ENCODE measurements at places on chromosomes 11 and 22. TPM values are rescaled to one million over a fixed set of nuclear protein-coding genes. Genes with fewer than 3 reads are reported as not detected.

GRCh38 chr22:37239336-37240239 lies 4.5 kb downstream of the RAC2 start:
- no peak for ATAC-seq

DNA sequence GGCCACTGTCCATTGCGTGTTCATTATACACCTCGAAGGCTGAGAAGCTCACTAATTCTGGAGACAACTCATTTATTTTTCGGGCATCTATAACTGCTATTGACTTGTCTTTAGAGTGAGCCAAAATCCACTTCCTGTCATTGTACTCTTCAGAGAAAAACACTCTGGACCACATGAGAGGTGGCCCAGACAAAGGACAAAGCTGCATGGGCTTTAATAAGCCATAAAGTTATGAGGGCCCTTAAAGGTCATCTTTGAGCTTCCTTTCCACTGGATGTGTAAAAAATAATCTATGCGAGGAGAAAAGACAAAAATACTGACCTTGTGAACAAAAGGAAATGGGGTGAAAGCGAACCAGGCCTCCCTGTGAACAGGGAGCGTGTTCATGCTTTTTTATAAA lies 63.5 kb upstream of the ZC3H12C start:
- no peak for ATAC-seq

Gene WT1
- 0.04 TPM for total RNA-seq

GRCh38 chr11:95793116-95793515 lies 2.8 kb downstream of the CEP57 start:
- no peak for ATAC-seq

Gene MFNG
- 3.9 TPM for total RNA-seq

DNA sequence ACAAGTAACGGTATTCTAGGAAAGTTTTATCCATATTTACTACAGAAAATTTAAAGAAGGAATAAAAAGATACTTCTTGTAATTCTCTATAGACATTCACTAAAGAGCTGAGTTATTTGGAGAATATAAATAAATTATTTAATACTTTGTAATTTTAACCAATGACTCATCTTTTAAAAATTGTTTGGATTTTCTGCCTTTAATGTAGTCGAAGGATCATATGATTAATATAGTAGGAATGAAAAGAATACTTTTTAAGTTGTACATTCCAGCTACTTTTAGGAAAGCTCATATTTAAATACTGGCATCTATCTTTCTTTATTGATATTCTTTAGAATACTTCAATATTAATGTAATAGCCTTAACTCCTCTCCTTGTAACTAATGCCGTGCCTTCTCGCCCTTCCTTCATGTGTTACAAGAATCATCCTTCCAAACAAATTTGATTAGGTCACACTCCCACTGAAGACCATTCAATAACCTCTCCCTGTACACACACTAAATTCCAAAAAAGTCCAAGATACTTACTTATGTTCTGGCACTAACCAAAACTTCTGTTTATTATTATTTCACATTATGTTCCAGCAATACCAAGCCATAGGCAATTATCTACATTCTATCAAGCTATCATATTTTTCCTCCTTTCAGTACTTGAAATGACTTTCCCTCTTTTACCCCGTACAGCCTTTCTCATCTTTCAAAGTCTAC lies 501.9 kb downstream of the CNTN5 start:
- ATAC-seq, result no peak

DNA sequence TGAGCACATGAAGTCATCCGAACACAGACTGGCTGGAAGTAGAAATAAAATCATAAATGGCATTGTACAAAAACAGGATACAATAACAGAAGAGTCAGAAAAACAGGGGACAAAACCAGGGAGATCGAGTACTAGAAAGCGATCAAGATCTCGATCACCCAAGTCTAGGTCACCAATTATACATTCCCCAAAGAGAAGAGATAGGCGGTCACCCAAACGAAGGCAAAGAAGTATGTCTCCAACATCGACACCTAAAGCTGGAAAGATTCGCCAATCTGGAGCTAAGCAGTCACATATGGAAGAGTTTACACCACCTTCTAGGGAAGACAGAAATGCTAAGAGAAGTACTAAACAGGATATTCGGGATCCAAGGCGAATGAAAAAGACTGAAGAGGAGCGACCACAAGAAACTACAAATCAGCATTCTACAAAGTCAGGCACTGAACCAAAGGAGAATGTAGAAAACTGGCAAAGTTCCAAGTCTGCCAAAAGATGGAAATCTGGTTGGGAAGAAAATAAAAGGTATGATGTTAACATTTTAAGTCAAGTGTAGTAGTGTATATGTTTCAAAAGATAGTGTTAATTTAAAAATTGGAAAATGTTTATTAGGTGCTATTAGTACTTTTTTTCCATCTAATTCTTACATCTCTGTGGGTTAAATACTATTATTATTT lies 9.4 kb downstream of the PCF11 start:
- ATAC-seq, result no peak

DNA sequence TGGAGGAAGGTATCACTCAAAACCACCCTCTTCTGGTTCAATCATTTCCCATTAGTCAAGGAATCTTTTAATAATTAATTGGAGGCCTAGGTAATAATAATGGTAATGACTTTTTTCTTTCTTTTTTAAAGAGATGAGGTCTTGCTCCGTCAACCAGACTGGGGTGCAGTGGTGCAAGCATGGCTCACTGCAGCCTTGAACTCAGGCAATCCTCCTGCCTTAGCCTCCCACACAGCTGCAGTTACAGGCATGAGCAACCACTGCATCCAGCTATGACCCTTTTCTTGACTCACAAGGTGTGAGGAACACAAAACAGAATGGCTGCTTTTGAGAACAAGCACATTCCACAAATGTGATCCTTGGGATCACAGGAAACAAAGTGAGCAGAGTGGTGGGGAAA lies 3.6 kb downstream of the POLDIP3 start:
- no peak for ATAC-seq

DNA sequence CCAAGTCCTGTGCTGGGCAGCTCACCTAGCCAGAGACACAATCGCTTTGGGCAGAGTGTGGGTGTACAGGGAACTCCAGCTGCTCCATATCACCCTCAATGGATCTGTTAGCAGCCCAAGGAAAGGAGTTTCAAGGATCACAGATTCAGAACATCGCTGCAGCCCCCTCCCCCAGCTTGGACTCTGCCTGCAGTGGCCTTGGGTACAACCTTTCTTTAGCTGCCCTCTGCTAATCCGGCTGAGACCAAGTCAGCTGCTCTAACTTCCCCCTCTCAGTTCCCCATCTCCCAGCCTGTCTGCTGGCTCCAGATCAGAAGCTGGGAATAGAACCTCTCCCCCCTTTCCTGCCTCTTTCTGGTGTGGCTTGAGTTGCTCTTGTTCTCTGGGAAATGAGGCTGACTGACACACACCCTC lies 1.3 kb downstream of the TMEM86A start:
- no peak for ATAC-seq

DNA sequence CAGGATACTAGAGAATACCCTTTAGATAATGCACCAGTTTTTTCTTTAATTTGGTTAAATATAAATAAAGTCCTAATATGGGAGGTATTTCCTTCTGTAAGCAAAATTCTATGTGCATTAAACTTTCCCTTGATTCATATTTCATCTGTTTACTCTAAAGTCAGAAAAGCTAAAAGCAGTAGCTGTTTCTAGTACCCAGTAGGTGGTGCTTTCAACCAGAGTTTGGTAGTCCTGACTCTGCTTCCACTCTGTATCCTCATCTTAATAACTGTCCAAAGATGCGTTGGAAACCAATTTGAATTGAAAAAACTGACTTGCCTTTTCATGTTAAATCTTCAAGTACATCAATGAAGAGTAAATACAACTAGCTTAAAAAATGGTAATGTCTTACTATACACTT lies 1065.2 kb downstream of the JRKL start:
- ATAC-seq, result no peak

DNA sequence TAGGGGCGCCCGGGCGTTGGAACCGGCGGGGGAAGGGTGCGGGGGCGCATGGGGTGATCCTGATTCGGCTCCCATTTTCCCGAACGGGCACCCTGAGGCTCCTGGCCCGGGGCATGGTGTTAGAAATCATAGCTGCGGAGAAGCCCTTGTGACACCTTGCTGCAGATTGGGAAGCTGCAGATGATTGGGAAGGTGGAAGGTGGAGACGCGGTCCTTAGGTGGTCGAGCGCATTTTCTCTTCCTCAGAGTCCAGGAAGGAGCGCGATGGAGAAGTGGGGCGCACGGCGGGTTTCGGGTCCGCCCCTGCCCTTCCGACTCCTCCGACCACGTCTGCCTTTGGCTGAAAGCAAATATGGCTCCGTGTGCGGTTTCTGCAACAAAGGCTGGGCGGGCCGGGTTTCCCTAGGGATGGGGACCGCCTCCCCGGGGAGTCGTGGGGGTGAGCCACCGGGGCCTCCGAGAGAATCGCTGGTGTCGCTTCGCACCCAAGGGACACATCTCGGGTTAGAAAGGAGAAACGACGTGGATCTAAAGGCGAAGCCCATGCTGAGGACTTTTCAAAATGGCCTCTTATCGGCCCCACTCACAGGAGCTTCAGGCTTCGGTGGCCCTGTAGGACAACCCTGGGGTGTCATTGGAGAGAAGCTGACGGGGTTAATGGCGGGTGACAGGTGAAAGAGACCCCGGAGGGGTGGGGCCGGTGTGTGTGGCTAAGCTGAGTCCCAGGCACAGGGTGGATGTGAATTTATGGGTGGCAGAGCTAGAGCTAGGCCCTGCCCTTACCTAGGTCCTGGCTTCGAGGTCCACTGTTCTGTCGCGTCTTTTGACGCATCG lies 707 bp upstream of the FTH1 start:
- ATAC-seq, result peak; percentile 4

DNA sequence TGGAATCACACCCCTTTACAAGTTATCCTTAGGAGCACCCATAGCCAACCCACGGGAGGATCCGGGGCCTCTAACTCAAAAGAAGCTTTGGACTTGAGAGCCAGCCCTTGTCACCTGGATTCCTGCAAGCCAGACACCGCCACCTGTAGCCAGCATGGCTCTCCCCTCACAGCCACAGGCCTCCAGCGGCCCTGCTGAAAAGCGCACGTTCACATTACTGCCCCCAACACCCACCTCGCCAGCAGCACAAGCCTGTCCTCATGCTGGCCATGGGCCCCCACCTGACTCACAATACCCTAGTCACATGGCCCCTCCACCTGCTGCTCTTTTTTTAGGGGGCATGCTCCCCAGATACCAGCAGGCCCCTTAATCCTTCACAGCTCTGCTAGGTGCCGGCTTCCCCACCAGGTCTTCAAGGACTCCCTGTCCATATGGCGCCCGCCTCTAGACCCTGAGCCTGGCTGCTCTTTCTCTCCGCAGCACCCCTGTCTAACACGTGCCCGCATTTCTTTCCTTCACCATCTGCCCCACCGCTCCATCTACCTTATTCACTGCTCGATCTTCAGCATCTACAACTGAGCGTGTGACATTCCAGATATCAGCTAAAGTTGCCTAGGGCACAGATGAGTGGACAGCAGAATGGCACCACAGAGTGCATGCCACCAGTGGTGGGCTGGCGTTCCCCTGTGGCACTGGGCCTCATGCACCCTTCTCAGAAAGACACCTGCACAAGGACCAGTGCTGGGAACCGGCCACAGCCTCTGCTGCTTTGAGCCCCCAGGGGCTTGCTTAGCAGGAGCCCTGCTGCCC lies 6.6 kb downstream of the CARS1 start:
- ATAC-seq, result no peak

Gene C22orf42
- total RNA-seq, result 1.8 TPM

- ATAC-seq, result peak; percentile 63
Observed at GRCh38 chr22:28799606-28800307, 612 bp downstream of the XBP1 start.

Gene PTPRJ
- 10.3 TPM for total RNA-seq

GRCh38 chr11:112627588-112628045 lies 333.6 kb upstream of the NCAM1 start:
- ATAC-seq, result no peak

Gene PGA4
- 0.22 TPM for total RNA-seq

- ATAC-seq, result no peak
Observed at GRCh38 chr11:127013550-127013949, 13.0 kb upstream of the KIRREL3 start.

- no peak for ATAC-seq
Observed at GRCh38 chr11:38456371-38456770, 1858.3 kb upstream of the RAG2 start.

DNA sequence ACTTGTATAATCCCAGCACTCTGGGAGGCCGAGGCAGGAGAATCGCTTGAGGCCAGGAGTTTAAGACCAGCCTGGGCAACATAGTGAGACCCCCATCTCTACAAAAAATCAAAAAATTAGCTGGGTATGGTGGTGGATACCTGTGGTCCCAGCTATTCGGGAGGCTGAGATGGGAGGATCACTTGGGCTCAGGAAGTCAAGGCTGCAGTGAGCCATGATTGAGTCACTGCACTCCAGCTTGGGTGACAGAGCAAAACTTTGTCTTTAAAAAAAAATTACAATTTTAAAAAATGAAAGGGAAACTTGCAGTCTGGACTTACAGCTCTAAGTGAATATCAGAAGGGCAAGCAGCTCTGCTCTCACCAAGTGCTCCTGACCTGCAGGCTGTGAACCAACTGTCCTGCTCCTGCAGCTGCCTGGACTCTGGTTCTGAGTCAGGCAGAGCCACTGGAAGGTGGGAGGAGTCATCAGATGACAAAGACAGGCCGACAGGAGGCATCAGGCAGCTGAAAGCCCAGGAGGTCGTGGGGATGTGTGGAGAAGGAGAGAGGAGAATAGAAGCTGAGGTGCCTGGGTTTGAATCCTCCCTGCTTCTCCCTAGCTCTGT lies 9.6 kb downstream of the SMTNL1 start:
- peak; percentile 62 for ATAC-seq

DNA sequence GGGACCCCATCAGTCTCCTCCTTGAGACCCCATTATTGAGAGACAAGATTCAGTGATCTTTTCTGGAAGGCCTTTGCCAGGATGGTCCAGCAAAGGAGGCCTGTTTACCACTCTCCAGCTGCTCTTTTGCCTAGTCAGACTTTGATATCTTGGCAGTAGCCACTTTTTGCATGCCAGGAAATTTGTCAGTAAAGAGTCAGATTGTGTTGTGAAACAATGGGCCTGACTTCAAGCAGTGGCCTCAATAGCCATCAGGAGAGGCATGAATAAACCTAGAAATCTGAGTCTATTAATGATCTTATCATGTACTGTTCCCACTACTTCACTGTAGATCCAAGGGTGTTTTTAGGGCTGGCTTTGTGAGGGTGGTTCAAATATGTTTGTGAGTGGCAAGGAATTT lies 479.4 kb downstream of the JRKL start:
- ATAC-seq, result no peak

Gene TCN1
- 0.99 TPM for total RNA-seq

DNA sequence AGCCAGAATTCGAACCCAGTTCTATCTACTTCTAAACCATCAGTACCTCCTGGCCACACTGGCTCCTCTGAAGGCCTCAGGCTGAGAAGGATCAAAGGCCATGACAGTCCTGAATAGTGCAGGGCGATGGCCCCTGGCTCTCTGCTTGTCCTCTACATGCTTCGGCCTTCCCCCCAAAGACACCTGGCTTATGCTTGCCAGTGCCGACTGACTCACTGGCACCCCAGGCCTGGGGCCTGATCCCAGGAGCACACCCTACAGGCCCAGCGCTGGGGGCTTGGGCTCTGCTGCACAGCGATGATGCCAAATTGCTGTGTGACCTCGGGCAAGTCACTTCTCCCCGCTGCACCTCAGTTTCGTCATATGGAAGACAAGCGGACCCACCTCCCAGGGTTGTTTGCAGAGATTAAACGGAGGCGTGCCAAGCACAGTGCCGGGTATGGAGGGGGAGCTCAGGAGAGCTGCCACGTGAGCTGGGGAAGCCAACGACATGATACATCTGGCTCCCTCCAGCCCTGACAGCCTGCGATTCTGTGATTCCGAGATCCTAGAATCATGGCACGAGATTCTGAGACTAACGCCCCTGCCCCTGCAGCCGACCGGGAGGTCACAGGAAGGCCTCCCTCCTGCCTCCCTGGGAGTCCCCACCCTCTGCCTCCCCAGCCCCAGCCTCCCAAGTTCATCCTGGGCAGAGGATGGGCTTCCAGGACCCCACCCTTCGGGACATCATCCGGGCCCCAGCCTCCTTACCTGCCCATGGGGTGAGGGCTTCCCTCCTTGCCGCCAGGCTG lies 1.0 kb downstream of the SSTR3 start:
- ATAC-seq, result no peak
